ENCODE measurements at places on chromosomes 7 and 10.

DNA sequence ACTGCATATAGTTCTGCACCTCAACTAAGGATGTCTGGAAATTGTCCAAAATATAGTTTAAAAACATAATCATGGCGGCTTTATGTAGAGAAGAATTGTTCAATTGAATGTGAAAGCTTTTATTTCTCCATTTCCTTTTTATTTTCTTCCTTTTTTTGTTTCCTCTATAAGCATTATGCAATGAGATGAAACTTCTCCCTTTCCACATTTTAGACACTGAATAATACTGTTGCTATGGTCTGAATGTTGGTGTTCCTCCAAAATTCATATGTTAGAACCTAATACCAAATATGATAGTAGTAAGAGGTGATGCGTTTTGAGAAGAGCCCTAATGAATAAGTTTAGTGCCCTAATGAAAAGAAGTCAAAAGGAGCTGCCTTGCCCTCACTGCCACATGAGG is 175.0 kb downstream of the RNLS start:
- peaks cover 2% of the 10 kb centered on the region for H3K36me3 ChIP-seq
- H3K4me1 ChIP-seq, result peaks cover 15% of the 10 kb centered on the region
- H3K27ac ChIP-seq, result no peak overlapping the region
- no peak for DNase-seq
- no peaks in the 10 kb centered on the region for H3K27me3 ChIP-seq

DNA sequence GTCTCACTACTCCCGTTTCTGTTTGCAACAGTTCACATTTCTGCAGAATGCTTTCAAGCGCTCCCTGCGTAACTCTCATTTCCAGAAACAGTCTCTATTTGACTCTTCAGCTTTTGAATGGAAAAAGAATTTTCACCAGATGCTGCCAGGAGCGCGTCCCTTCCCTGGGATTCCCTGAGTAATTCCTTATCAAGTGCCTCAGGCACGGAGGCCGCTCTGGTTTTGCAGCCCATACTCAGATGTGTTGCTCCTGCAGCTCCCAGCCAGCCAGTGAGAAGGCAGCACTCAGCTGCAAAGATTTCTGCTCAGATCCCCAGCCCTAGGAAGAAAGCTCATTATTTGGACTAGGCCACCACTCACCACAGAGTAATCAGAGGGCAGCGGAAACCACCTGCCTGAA is 161.1 kb upstream of the CHST15 start:
- no peaks in the 10 kb centered on the region for H3K36me3 ChIP-seq
- no peak overlapping the region for H3K4me3 ChIP-seq
- no peak overlapping the region for H3K27ac ChIP-seq
- DNase-seq, result no peak
- H3K27me3 ChIP-seq, result peaks cover 4% of the 10 kb centered on the region

- H3K27ac ChIP-seq, result no peak overlapping the region
- peaks cover 2% of the 10 kb centered on the region for H3K27me3 ChIP-seq
- H3K4me3 ChIP-seq, result no peak overlapping the region
- DNase-seq, result no peak
These were observed 417.9 kb downstream of the IPMK start for GRCh38 chr10:57849691-57850357.

- H3K4me1 ChIP-seq, result no peaks in the 10 kb centered on the region
- H3K27me3 ChIP-seq, result no peaks in the 10 kb centered on the region
- no peak for DNase-seq
- H3K27ac ChIP-seq, result no peak overlapping the region
- no peaks in the 10 kb centered on the region for H3K36me3 ChIP-seq
- H3K4me3 ChIP-seq, result no peak overlapping the region
These were observed 184.9 kb downstream of the PPP1R9A start for GRCh38 chr7:95092324-95092723.

GRCh38 chr10:112215342-112215774 is 31.8 kb upstream of the GPAM start:
- no peaks in the 10 kb centered on the region for H3K4me1 ChIP-seq
- no peak overlapping the region for H3K4me3 ChIP-seq
- H3K27ac ChIP-seq, result no peak overlapping the region
- DNase-seq, result no peak

All from activated naive CD8-positive, alpha-beta T cell treated with anti-CD3 and anti-CD28 coated beads, Interleukin-2, amount 50 U/mL, for 24 hours (primary cell).